ENCODE measurements at places on chromosomes 7 and 10.

- no peak for DNase-seq
Observed at GRCh38 chr7:145152589-145152988, 316.7 kb upstream of the TPK1 start.

DNA sequence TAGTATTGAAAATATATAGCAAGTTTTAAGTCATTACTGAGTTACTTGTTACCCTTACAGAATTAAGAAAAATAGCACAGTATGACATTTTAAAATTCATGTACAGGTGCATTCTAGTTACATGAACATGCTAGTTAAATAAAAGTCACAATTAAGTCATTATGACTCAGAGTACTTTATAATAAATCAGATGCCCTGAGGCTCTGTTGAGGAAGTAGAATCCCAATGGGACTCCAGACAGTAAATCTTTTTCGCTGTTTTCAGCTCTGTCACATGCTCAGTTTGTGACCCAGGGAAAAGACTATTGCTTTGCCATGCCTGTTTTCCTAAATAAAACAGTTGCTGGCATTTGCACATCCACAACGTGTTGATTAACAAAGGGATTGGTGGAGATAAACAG, 21.0 kb downstream of the NUDT13 start:
- DNase-seq: no peak

DNA sequence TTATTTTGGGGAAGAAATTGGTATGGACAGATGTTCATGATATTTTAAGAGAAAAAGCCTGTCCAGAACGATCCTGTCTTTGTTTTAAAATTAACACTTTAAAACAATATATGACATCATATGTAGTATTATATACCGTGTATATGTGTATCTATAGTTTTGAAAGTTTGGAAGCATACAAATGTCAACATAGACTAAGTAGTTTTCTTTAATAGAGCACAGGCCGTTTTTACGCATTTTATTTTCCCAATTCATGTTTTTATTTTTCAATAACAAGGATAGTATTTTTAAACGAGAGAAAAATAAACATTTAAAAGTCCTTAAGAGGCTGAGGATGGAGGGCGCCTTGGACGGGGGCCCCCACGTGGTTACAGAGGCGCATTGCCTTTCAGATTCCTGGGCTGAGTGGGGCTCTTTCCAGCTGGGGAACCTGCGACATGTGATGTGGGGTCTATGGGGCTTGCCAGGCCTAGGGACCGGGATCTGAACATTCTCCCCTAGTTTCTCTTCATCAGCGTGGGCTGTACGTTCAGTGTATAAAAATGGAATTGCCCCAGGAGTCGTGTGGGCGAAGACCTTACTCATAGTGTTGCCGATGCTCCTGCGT, 127.8 kb upstream of the ZNF746 start:
- DNase-seq: peak; percentile 38

- DNase-seq: no peak
Observed at GRCh38 chr7:158187694-158187994, 400.0 kb downstream of the PTPRN2 start.

DNA sequence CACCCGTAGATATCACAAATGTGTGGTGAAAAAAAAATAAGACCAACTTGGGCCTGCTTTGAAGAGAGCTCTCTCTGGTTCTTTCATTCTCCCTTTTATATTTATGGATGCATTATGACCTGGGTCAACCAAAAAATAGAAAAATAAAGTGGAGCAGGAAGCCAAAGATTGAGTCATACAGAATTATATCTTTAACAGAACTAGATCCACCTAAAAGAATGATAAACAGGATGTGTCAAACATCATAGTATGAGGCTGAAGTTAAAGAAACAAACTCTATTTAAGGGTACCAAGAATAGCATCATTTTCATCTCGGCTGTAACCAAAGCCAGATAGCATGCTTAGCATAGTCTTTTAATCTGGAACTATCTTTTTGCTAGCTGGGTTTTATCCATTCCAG, 28.8 kb upstream of the NMT2 start:
- no peak for DNase-seq

GRCh38 chr10:73997461-73997786, 492 bp upstream of the VCL start:
- peak; percentile 88 for DNase-seq

- DNase-seq: no peak
Observed at GRCh38 chr7:44111761-44112160, 7.6 kb downstream of the AEBP1 start.

DNA sequence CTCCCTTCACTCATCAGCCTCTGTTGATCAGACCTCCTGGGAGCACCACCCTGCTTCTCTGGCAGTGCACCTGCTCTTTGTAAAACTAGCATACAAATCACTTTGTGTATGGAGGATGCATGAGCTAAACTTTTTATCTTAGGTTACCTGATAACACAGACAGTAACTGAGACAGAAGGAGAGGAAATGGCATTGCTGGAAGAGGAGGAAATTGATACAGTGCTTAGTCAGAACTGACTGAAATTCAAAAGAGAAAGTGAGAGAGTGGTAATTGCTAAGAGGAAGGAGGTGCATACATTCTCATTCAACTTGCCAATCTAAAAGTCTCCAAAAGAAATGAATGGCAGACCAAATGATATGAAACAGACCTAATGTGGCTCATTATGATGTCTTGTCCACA, 1120.7 kb downstream of the GATA3 start:
- no peak for DNase-seq

DNA sequence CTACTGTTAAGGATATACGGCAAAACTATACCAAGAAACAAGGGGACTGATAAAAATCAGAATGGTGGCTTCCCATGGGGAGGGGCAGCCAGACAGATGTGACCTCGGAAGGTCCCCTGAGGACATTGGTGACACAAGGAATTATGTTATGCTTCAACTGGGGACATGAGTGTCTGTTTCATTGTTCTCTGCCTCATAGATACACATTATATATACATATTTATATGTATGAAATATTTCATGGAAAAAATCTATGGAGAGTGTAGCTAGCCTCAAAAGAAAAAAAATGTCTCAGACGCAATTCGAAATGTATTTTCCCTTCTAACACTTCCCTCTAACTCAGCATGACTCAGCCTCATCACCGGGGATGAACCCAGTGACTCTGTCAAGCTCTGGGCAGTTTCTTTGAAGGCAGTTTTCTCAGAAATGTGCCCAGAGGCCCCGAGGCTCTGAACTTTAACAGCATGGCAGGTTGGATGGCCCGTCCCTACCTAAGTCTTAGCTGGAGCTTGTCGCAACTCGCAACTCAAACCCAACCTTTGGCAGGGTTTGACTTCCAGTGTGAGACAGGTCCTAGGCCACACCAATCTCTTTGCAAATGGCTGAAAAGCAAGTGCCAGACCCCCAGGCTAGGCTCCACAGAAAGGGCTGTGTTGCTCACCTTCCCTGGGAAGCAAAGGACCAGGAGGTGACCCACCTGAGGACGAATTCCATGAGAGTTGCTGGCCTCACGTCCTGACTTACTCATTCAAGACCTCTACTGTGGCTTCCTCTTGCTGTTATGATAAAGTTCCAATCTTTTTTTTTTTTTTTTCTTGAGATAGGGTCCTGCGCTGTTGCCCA, 86.9 kb downstream of the CARD11 start:
- no peak for DNase-seq

DNA sequence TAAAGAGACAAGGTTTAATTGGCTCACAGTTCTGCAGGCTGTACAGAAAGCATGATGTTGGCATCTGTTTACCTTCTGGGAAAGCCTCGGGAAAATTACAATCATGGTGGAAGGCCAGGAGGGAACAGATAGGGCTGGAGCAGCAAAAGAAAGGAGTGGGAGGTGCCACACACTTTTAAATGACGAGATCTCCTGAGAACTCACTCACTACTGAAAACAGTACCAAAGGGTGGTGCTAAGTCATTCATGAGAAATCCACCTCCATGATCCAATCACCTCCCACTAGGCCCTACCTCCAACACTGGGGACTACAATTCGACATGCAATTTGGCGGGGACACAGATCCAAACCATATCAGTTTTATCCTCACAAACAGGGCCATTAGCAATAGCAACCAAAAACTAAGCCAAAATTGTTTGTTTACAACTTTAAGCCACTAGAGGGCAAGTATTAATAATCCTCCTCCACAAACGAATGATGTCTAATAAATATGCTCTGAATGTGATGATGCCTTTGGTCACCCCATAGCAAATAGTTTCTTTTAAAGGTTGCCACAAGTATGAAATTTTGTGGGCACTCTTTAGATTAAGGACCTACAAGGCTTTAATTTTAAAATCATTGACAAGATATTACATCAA, 129.2 kb upstream of the NRBF2 start:
- DNase-seq: no peak

DNA sequence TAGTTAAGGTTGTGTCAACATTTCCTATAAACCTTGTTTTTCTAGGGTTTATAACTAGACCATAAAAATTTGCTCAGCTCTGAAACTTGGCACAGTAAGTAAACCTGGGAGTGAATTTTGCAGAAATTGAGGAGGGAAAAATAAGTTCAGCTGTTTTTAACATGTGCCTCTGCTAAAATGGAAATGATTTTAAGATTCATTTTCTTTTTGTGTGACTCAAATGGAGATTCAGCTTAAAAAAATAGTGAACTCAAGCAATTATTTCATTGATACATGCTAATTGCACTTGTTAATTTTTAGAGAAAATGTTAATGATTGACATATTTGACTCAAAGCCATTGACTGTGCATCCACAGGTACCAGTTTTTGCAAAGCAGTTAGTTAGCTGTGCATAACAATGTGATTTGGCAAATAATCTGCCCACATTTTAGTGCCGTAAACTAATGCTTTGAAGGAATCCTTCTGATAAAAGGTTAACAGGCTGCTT, 68.5 kb upstream of the ZNF438 start:
- DNase-seq: no peak

DNA sequence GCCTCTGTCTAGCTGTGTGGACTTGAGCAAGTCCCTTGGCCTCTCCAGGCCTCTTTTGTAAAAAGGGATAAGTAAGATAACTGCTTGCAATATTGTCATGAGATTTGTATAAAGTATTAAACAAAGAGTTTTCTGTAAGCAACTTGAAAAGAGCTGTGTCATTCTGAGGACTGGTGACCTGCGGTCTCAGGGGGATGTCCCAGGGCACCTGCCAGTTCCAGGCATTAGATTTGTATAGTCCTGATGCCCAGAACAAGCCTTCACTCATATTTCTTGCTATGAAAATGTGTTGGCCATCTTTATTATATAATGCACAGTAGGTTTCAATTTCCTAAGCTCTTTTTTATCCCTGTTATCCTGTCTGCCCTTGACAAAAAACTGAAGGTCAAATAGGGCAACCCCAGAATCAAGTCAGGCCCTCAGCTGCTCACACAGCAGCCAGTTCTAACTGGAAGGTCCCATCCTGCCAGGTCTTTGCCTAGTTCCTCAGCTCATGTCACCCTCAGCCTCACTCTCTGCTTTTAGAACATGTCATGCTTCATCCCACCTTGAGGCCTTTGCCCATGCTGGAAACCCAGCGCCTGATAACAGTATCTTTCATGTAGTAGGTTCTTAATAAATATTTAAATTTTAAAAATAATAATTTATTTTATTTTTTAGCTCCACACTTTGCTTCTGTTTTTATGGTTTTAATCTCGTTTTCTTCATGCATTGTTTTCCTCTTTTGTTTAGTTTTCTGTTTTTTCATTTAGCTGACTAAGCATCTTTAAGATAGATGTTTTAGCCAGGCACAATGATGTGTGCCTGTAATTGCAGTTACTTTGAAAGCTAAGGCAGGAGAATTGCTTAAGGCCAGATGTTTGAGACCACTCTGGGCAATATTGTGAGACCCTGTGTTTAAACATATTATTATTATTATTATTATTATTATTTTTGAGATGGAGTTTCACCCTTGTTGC, 87.5 kb upstream of the ZNF92 start:
- no peak for DNase-seq

DNA sequence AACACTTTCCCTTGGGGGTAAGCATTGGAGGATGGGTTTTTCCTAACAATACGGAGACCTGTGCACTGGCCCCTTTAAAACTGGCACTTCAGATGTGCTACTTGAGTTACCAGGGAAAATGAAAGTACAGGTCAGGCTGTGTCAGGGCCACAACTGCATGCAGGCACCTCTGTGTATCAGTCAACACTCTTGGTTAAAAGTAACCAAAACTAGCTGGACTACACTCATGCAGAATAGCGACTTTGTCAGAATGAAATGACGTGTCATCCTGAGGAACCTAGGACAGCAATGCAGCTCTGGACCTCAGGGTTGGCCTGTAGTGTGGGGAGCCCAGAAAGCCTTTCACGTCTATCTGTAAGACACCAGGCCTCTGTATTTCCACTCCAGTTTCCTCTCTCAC, 33.8 kb upstream of the SMKR1 start:
- DNase-seq: no peak

GRCh38 chr10:44587488-44588318, 202.8 kb upstream of the CXCL12 start:
- DNase-seq: no peak

GRCh38 chr7:128788446-128789412, 3.0 kb upstream of the CCDC136 start:
- DNase-seq: no peak

DNA sequence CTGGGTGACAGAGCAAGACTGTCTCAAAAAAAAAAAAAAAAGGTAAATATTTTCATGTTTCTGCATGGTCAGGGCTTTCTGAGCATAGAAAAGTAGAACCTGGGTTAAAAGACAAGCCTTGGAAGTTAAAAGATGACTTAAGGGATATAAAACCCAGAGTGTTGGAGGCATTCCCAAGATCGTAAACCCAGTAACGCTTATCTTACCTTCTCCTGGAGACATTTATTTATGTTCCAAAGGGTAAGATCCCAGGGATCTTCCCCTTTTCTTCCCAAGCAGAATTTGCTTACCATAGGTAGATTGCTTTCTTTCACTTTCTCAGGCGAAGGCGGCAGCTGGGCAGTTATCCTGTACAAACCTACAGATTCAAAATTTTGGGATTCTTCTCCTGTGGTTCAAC, 22.2 kb downstream of the SUGCT start:
- DNase-seq: no peak

GRCh38 chr7:44244282-44244681, 43.5 kb downstream of the YKT6 start:
- no peak for DNase-seq

DNA sequence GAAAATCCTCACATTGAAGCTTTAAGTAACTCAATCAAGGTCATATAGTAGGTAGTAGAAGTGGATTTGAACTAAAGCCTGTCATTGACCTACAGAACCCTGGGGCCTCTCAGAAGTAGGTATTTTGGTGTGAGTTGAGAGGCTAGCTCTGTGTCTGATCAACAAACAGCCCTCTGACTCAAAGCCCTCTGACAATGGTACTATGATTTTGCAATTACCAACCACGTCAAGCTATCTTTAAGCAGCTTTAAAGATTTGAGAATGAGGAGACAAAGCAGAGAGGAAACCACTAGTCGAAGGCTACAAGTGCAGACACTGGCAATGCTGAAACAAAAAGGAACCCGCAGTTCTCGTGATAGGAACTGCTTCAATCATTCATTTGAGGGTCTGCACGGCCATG, 19.0 kb upstream of the PDE1C start:
- no peak for DNase-seq

- DNase-seq: no peak
Observed at GRCh38 chr7:78412216-78412858, 613.8 kb downstream of the PHTF2 start.

- no peak for DNase-seq
Observed at GRCh38 chr10:113228530-113228929, 278.5 kb downstream of the TCF7L2 start.

Data from Panc1 (cell line).